Kidney (tissue), 22 donors: ENCODE measurements at places on chromosomes 5 and 9. TPM values are rescaled to one million over a fixed set of nuclear protein-coding genes. Genes with fewer than 3 reads are reported as not detected.

- DNase-seq: no peak
Measured at GRCh38 chr9:76267284-76267652, 127.0 kb downstream of the RFK start.

- no peak for DNase-seq
Measured at GRCh38 chr9:37369671-37370070, 52.8 kb upstream of the GRHPR start.

- DNase-seq: no peak
Measured at GRCh38 chr5:132110930-132111329, 37.3 kb downstream of the CSF2 start.

- DNase-seq: no peak
Measured at GRCh38 chr9:137745541-137745991, 126.8 kb downstream of the EHMT1 start.

- DNase-seq: peak; percentile 64
Measured at GRCh38 chr9:121645003-121645402, 6.4 kb upstream of the DAB2IP start.

The PCDHA4 gene
- polyA plus RNA-seq: 1.1 TPM

The SLC27A6 gene
- polyA plus RNA-seq: not detected
